NCI-H1694 treated with DMSO at 0.1 percent for 48 hours (cell line): ENCODE measurements at places on chromosomes 7 and 10.

- DNase-seq = no peak
Measured at GRCh38 chr7:135160858-135161653, 9.5 kb downstream of the CYREN start.

- no peak for DNase-seq
Measured at GRCh38 chr10:3900391-3900790, 115.4 kb upstream of the KLF6 start.

DNA sequence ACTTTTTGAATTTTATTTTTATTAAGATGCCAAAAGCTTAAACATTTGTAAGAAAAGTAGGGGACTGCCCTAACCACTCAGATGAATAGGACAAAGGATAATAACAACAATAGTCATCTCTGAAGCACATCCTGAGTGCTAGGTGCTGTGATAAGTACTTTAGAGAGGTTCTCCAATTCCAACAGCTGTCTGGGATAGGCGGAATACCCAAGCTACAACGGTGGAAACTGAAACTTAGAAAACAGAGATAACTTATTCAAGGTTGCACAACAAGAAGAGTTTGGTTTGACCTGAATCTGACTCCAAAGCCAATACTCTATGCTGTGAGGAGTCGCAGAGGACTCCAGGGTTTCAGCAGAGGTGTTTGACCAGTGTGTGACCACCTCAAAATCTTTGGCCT lies 2.0 kb downstream of the RTKN2 start:
- DNase-seq = no peak

GRCh38 chr7:49324040-49324439 lies 399.7 kb downstream of the CDC14C start:
- no peak for DNase-seq

DNA sequence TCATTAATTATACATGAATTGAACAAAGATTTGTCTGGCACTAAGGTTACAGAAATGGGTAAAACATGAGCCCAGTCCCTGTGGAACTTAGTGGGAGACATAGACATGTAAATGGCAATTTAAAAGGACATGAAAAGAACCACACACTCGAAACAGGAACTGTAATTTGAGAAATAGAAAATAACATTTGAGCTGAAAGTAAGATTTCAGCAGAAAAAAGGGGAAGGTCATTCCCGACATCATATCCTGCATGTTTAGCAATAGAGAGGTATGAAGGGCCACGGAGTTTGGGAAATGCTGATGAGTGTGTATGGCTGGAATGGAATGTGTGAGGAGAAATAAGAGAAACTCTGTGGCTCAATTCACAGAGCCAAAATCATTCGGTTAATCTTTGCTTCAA lies 175.4 kb upstream of the AHR start:
- DNase-seq = no peak

DNA sequence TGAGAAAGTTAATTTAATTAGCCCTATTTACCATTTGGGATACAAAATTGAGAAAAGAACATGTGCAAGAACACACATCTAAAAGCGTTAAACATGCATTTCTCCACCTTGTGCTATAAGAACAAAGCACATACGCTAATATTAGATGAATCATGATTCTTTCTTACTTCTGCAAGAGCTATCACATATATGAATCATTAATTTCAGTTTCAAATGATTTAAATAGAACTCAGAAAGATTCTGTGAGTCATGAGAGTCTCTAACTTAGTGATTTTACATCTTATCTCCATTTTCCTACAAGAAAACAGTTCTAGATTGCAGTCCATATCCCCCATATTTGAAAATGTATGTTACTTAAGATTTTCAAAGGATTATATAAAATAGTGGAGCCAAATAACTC lies 173.9 kb downstream of the RNLS start:
- DNase-seq = no peak

GRCh38 chr10:104120903-104121484 lies 977 bp upstream of the SFR1 start:
- peak; percentile 27 for DNase-seq

DNA sequence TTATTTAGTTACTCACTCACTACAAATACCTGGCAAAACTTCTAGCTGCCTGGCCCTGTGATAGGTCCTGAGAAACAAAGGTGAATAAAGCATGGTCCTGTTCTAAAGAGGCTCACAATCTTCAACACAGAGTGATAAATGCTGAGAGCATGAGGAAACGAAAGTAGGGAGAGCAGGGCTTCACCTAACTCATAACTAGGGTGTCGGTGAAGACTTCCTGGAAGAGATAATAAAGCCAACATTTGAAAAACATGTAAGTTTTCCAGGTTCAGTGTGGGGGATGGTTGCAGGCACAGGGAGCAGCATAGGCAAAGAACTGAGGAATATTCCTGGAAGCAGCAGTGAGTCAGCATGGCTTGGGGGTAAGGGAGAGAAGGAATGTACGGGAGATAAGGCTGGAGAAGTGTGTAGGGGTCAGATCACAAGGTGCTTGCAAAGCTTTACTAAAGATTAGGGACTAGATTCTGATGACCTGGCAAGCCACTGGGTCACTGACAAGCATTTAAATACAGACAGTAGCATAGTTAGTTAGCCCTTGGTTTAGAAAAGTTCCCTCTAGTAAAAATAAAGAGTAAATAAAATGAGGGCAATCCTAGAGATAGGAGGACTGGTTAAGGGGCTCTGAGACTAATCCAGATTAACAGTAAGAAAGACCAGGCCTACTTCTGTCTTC lies 5.1 kb downstream of the KEL start:
- no peak for DNase-seq

DNA sequence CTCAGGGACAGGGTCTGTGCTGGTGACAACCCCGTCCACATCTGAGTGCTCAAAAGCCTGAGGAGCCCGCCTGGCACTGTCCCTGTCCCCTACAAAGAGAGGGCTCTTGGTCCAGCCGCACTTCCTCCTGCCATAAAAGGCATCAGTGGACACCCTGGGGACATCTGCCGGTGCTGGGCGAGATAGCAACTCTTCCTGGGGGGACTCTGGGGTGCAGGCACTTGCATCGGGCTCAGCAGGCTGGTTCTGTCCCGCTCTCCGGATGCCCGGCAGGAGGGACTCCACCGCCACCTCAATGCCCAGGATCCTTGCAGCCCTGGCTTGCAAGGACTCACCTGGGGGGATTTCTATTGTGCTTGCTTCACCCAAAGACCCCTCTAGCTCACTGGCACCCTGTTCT lies 32.8 kb downstream of the JCAD start:
- DNase-seq = no peak

- no peak for DNase-seq
Measured at GRCh38 chr7:159094919-159095915, 49.5 kb downstream of the VIPR2 start.

GRCh38 chr10:116696919-116697318 lies 45.4 kb downstream of the HSPA12A start:
- DNase-seq = no peak

- DNase-seq = peak; percentile 74
Measured at GRCh38 chr7:108001764-108002725, 916 bp downstream of the LAMB1 start.

DNA sequence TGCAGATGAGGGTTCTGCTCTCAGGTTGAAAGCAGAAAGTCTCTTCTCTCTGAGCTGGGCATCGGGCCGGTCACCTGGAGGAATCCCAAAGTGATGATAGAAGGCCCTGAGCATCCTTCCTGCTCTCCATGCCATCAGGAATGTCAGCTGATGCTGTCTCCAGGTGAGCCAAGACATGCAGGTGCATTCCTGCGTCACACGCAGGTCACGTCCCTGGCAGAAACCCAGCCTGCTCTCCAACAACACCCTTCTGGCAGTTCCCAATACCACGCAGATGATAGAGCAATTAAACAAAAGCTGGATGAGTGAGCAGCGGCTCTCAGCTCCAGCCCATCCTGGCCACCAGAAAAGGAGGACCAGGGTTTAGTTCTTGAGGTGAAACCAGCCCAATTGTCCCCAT lies 6.9 kb upstream of the WIPI2 start:
- DNase-seq = no peak

- peak; percentile 84 for DNase-seq
Measured at GRCh38 chr7:51366930-51367613, 50.5 kb upstream of the COBL start.

DNA sequence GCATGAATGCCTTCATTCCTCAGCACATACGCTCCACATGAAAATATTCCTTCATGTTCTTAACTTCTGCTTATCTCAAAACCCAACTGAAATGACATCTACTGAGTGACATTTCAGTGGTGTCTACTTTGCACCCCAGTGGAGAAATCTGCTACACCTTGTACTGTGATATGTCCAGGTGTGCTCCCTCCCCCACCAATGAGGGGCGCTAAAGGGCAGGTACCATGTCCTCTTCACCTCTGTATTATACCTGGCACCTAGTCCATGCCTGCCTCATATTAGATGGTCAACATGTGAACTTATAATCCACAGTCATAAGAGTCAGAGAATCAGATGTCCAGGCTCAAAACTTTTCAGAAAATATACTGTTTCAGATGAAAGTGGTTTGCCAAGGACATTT lies 2.1 kb downstream of the PAXIP1 start:
- no peak for DNase-seq

GRCh38 chr7:117645481-117646165 lies 165.8 kb downstream of the CFTR start:
- no peak for DNase-seq

GRCh38 chr7:48643431-48644013 lies 280.8 kb upstream of the CDC14C start:
- no peak for DNase-seq

DNA sequence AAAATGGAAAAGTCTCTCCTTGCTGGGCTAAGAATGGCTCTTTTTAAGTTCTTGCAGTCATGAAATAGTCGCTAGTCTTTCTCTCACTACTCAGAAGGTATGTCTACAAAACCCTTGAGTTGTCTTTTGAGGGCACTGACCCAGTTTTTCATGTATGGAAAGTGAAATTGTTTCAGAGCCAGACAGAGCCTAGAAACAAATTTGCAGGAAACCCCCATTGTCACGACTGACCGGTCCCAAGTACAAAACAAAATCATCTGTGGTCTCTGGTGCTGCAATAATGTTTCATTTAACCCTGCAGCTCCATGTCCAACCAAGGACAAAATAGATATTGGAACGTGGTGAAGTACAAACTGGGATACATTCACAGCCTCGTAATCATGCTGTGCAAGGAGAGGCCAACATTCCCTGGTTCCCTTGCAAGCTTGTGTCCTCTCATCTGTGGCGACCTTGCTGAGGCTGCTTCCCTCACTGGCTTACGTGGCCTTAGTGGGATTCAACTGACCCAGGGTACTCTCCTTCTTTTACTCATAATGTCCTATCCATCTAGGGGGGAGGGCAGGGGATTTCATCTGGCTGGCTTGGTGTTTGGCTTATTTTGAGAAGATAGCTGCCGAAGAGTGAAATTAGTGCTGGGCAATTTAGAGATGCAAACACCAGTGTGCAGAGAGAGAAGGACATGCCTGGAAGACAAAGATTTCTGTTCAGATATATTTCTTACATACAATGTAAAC lies 172.5 kb downstream of the IPMK start:
- DNase-seq = no peak

DNA sequence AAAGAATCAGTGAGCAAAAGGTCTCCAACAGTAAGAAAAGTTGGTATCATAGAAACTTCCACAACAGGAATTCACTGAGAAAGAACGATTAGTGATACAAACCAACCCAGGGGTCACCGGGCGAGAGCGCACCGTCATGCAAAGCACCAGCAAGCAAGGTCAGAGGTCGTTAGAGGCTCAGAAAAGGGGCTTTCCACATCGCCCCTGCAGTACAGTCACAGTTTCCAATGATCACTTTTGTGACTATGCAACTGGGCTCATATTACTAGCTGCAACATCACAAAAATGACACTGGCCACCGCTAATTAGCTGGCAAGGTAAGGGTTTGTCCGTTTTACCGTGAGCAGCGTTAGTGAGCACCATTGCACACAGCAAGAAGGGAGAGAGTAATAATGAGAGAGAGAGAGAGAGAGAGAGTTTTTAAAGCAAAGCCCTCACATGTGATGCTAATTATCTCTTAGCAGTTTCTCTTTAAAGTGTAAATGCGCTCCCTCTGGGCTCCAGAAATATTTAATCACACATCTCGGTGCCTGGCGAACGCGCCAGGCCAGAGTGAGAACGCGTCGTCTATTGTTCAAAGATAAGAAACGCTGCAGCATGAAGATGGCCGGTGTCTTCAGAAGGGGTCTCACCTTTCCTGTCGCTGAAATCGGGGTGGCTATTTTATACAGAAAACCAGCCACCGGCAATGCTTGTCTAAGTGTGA lies 237.5 kb downstream of the DNAJB6 start:
- DNase-seq = no peak

GRCh38 chr7:136919820-136920219 lies 51.4 kb downstream of the CHRM2 start:
- no peak for DNase-seq

DNA sequence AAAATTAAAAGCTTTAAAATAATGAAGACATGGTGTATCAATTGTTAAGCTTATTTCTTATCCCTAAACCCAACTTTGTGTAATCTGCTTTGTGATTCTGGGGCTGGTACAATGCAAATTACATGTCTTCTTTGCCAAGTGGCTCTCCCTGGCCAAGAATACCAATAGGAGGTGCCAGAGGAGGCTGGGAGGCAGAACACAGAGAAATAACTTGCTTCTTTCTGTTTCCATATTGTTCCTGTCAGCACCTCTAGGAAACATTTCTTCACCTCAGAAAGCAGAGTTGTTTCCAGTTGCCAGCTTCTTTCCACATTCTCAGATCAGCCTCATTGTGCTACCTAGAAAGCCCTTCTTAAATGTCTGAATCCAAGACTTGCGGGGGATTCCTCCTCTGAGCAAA lies 174.4 kb downstream of the MDFIC start:
- DNase-seq = no peak

DNA sequence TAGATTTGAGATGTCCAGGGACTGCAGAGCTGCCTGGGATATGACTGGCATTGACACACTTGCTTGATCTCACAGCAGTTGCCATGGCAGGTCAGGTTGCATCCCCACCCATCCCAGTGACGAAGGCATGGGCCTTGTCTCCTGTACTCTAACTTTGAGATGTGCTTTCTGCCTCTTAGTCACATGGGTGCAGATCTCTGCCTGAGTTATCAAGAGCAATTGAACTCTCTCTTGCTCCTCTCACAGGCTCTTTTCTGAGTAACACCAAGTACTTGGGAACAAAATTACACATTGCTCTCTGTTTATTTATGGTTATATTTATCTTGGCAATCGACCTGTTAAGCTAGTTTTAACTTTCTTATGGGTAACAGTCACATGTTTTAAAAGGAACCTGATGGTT lies 237.3 kb downstream of the NSUN6 start:
- DNase-seq = no peak

DNA sequence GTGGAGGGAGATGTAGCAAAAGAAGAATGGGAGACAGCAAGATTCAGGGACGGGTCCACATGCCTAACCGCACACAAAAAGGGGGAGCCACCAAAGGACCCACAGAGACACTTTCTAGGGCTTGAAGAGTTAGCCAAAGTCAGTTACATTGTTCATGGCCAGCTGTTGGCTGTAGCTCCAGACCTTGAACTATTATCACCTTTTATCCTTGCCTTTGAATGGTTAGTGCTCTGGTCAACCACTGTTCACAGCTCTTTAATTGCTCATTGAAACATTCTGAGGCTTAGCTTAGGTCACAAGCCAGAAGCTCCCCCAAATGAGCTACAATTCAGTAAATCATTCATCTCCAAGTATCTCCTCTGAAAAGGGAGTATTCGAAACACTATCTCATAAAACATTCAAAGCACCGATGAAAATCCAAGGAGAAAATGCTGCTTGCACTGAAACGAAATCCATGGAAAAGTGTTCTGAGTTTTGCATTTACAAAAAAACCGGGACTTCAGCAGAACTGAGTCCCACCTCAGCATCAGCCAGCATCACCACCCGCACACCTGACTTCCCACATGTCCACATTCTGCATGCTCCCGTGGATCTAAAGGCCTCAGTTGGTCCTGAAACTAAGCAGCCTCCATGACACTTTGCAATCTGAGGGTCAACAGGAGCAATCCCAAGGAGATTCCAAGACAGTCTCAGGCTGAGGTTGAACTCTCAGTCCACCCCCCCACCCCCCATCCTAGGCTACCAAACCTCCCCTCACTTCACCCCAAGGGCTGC lies 4.0 kb downstream of the SORBS1 start:
- DNase-seq = no peak
